ENCODE measurements at places on chromosomes 16 and 17.
A peak's percentile ranks its signal among the peaks of the same experiment; 100 is the strongest.

GRCh38 chr16:10126686-10127085 is 55.5 kb downstream of the GRIN2A start:
- DNase-seq = peak; percentile 24

DNA sequence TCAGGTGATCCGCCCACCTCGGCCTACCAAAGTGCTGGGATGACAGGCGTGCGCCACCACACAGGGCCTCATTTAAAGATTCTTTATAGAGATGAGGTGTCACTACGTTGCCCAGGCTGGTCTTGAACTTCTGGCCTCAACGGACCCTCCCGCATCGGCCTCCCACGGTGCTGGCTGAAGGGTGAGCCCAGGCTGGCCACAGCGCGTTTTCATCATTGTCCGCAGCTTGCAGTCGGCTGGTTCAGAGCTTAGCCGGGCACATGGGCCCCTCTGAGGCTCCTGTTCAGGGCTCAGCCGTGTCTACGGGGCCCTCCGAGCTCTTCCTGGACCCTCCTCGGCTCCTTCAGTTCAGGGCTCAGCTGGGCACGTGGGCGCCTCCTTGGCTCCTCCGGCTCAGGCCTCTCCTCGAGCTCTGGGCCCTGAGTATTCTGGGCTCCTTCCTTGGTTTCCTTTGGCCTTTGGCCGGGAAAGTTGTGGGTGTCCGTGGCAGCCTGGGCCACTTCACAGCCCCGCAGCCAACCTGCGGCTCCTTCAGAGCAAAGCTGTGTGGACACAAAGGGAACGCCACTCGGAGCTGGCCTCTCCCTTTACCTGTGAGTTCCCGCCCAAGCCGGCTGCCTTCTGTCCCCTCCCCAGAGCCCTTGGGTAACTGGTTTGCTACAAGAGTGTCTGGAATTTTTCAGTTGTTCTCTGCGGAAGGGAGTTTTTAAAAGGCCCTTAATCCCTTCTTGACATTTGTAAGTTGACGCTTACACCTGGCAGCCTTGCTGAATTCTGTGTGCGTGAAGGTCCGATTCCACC is 1.2 kb upstream of the MSLN start:
- peak; percentile 45 for DNase-seq

- DNase-seq = peak; percentile 86
Measured at GRCh38 chr16:84286578-84287240, 8.0 kb upstream of the WFDC1 start.

- DNase-seq = peak; percentile 15
Measured at GRCh38 chr16:88634141-88634993, 4.0 kb upstream of the IL17C start.

GRCh38 chr16:1337486-1337885 is 4.0 kb downstream of the BAIAP3 start:
- DNase-seq = no peak

DNA sequence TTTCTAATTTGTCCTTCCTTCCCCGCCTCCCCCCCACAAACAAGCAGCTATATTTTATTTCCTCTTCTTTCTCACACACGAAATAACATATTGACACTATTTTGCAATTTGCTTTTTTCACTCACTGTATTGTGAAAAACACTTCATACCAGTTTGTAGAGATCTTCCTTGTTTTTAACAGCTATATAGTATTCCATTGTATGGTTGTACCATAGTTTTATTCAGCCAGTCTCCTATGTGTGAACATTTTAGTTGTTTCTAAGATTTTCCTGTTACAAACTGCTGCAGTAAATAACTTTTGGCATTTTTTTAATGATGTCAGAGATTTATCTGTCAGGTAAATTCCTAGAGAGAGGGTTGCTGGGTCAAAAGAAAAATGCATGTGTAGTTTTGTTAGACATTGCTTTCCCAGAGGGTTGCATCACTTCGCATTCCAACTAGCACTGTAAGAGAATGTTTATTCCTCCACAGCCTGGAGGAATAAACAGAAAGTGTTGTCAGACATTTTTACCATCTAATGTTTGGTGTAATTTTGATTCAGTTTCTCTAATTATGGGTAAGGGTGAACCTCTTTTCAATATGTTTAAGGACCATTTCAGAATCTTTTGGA is 101.2 kb downstream of the MRTFB start:
- DNase-seq = no peak

DNA sequence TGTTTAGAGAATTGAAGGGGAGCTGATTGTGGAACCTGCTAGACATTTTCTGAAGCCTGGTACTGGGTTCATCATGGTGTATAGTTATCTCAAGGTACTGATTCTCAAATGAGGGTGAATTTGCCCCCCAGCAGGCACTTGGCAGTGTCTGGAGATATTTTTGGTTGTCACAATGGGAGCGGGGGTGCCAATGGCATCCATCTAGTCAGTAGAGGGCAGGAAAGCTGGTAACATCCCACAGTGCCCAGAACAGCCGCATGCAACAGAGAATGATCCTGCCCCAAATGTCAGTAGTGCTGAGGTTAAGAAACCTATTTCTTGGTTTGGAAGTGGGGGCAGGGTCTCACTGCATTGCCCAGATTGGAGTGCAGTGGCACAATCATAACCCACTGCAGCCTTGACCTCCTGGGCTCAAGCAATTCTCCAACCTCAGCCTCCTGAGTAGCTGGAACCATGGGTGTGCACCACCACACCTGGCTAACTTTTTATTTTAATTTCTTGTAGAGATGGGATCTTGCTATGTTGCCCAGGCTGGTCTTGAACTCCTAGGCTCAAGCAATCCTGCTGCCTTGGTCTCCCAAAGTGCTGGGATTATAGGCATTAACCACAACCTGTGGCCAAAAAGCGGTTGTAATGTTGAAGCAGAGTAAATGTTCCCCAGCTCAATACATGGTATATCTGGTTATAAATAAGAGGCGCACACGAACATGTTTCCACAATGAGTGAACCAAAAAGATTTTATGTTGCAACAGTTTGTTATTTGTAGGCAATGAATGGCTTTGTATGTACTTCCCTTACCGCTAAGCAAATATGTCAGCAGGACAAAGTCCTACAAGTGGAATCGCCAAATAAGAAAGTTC is 46.4 kb upstream of the EEF2KMT start:
- no peak for DNase-seq

DNA sequence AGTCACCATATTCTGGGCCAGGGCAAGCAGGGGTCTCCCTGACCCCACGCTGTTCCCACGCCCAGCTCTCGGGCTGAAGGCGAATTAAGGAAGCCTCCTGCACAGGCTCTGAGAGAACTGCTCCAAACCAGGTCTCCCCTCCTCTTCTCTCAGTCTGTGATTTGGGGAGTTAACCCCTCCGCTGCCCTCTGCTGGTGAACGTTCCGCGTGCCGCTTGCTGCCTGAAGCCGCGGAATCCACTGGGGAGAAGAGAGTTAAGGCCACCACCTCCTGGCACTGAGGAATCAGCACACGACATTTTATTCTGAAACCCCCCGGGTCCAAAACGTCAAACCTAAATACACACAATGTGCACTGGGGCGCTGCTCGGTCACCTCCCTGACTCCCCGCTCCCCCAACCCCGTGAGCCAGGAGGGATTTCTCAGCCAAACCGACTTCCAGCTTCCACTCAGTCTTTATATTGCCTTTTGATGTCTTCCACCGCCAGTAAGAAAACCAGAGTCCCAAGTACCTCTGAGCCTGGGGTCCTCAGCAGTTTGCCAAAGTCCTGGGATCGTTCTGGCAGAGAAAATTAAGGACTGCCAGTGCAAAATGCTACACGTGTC is 54.4 kb upstream of the RCVRN start:
- DNase-seq = peak; percentile 72

DNA sequence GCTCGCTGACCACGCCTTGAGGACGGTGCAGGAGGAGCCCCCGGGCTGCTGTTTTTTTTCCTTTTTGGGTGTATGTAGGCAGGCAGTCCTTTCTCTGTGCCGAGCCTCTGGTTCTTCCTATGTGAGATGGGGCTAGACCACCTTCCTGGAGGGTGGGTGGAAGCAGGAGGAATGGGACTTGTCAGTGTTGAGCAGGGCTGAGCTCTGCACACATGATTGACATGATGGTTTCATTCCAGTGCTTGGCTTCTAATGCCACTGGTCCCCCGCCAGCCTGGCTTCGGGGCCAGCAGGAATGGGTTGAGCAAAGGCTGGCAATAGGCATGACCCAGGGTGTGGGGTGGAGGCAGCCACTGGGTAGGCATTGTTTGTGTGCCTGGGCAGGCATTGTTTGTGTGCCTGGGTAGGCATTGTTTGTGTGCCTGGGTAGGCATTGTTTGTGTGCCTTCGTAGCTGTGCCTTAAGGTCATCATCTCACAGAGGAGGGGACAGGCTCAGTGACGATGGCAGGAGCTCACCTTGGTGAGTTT is 14.2 kb upstream of the ADCY7 start:
- DNase-seq = no peak

GRCh38 chr17:77493901-77494663 is 353.3 kb downstream of the SEC14L1 start:
- DNase-seq = no peak

DNA sequence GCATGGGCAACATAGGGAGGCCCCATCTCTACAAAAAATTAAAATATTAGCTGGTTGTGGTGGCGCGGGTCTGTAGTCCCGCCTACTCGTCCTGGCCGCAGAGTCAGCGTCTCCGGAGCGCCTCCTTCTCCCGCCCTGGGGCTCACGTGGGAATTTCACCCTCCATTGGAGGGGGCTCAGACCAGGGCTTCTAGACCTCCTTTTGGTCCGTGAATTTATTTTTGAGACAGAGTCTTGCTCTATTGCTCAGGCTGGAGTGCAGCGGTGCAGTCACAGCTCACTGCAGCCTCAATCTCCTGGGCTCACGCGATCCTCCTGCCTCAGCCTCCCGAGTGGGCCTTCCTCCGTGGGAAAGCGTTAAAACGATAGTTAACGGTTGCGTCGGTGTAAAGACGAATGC is 394 bp upstream of the NME4 start:
- DNase-seq = peak; percentile 75

DNA sequence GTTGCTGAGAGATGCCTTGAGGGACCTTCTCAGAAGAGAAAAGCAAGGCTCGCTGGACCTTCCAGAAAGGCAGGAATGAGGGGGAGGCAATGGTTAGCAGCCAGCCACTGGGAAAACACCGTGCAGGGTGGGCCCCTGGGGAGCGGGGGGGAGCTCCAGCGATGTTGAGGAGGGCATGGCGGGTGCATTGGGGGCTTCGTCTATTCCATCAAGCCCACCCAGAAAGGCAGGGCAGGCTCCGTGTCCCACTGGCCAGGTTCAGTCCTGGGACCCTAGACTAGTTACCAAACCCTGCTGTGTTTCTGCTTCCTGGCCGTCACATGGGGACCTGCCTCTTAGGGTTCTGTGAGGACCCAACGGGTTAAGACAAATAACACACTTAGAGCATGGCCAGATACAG is 64.6 kb downstream of the AXIN2 start:
- no peak for DNase-seq

- peak; percentile 52 for DNase-seq
Measured at GRCh38 chr17:71966459-71967313, 154.1 kb upstream of the SOX9 start.

- DNase-seq = no peak
Measured at GRCh38 chr17:39404542-39405378, 3.3 kb upstream of the FBXL20 start.

- DNase-seq = no peak
Measured at GRCh38 chr16:29662000-29662728, 883 bp upstream of the SPN start.

- DNase-seq = no peak
Measured at GRCh38 chr17:74358697-74359096, 3.0 kb downstream of the BTBD17 start.

GRCh38 chr17:49887086-49887743 is 39.3 kb upstream of the TAC4 start:
- DNase-seq = peak; percentile 61

GRCh38 chr17:14730821-14731220 is 429.9 kb downstream of the HS3ST3B1 start:
- no peak for DNase-seq

DNA sequence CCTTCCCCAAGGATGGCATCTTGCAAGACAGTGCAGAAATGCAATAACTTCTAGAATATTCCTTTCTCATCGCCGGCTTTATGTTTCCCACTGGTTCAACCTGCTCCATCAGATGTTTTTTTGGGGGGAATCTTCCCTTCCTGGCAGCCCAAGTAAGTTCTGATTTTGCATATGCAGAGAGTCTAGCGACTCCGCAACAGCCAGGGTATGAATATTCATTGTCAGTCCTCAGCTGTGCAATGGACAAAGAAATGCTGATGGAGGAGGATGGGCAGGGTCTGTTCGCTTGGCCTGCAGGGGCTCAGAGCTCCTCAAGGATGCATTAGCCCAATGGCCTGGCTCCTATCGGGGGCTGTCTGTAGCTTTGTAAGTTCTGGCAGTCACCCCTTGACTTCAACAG is 358.8 kb upstream of the CCL2 start:
- DNase-seq = no peak

DNA sequence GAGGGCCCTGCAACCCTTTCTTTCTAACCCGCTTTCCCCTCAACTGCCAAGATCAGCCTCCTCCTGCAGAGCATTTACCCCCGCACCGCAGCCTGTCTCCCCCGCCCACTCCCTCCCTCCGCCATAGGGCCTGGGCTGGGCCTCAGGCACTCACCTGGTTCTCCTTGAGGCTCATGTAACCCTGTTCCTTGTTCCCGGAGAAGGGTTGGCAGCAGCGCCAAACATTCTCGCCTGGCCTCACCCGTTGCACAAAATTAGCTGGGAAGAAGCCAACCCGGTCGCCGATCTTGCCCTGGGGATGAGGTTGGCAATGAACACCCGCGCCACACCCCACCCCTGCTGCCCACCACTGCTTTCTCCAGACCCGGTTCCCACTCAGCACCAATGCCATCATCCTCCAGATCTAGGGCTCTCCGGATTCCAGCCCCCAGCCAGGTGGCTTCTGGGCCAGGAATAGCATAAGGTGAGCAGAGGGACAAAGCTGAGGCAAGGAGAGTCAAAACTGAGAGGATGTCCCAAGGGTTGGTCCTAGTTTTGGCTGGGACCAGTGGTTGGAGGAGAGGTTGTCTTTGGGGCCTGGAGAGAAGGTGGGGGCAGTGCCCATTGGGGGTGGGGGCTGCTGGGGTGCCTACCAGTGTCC is 12.8 kb downstream of the STAC2 start:
- DNase-seq = no peak

DNA sequence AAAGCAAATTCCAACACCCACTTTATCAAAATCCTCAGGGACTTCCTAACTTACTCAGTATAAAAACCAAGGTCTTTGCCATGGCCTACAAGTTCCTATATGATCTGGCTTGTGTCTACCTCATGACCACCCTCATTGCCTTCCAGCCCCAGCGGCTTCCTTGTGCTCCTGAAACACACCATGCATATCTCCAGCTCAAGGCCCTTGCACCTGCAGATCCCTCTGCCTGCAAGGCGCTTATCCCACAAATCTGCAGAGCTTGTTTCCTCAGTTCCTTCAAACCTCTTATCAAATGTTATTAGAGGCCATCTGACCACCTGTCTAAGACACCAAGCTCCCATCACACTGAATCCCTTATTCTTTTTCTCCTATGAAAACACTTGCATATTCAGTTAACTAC is 2.6 kb downstream of the BBS2 start:
- no peak for DNase-seq

Measured in tongue (tissue), 3 donors.